Thoracic aorta (tissue), 2 donors: ENCODE measurements at places on chromosomes 5 and 9. TPM values are rescaled to one million over a fixed set of nuclear protein-coding genes. Genes with fewer than 3 reads are reported as not detected.

The CXCL14 gene
- 28.7 TPM for total RNA-seq

The ABO gene
- total RNA-seq, result 0.21 TPM

The KIF12 gene
- not detected for total RNA-seq

The LRRC14B gene
- total RNA-seq, result not detected

The PRLR gene
- total RNA-seq, result 0.71 TPM

The HCN1 gene
- not detected for total RNA-seq

The ADAMTS2 gene
- 60.7 TPM for total RNA-seq

The FAM221B gene
- total RNA-seq, result not detected

The SEMA5A gene
- total RNA-seq, result 17.6 TPM

DNA sequence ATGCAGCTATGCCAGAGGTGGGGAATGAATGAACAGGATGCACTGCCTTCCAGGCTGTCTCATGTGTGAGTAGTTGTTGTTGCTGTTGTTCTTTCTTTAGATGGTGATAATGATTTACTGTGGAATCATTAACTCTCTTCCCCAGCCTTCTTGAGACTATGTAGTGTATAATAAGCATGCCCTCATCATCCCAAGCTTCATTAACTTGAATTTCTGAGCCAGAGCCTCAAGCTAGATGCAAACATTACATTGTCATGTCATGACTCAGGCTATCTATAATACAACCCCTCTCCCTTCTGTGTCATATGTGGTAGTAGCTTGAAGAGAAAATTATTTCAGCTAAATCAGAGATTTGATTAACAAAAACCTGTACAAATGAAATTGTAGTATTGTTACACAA is 10.0 kb upstream of the ADAMTSL1 start:
- H3K27ac ChIP-seq, result no peak overlapping the region
- H3K4me3 ChIP-seq, result no peak overlapping the region
- no peak for DNase-seq
- no peaks in the 10 kb centered on the region for H3K36me3 ChIP-seq
- H3K27me3 ChIP-seq, result no peaks in the 10 kb centered on the region
- no peaks in the 10 kb centered on the region for H3K4me1 ChIP-seq

DNA sequence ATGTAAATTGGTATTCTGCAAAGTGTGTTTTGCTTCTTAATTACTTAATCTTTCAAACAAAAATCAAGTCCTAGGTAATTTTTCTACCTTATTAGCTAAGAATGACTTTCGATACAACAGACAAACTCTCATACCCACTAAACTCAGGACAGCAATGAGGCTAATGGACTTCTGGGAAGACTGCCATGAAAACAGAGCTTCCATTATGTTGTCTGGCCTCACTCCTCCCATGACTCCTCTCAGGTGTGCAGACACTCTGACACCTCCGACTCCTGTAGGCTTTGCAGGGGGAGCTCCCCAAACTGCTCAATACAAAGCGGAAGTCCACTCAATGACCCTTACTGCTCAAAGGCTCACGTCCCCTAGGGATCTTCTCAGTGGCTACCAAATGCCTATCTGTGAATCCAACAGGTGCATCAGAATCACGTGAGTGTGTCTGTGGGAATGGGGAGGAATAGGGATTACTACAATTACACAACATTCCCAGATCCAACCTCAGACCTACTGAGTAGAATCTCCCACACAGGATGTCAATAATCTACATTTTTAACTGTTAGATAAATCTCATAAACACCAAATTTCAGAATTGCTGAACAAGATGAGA is 289.9 kb downstream of the RAB3C start:
- H3K4me1 ChIP-seq, result no peaks in the 10 kb centered on the region
- H3K36me3 ChIP-seq, result no peaks in the 10 kb centered on the region
- H3K27ac ChIP-seq, result no peak overlapping the region
- DNase-seq, result no peak

- no peak for DNase-seq
- no peak overlapping the region for H3K4me3 ChIP-seq
- H3K27ac ChIP-seq, result no peak overlapping the region
- H3K27me3 ChIP-seq, result no peaks in the 10 kb centered on the region
Measured at GRCh38 chr9:116549786-116550660, 137.1 kb upstream of the TRIM32 start.

DNA sequence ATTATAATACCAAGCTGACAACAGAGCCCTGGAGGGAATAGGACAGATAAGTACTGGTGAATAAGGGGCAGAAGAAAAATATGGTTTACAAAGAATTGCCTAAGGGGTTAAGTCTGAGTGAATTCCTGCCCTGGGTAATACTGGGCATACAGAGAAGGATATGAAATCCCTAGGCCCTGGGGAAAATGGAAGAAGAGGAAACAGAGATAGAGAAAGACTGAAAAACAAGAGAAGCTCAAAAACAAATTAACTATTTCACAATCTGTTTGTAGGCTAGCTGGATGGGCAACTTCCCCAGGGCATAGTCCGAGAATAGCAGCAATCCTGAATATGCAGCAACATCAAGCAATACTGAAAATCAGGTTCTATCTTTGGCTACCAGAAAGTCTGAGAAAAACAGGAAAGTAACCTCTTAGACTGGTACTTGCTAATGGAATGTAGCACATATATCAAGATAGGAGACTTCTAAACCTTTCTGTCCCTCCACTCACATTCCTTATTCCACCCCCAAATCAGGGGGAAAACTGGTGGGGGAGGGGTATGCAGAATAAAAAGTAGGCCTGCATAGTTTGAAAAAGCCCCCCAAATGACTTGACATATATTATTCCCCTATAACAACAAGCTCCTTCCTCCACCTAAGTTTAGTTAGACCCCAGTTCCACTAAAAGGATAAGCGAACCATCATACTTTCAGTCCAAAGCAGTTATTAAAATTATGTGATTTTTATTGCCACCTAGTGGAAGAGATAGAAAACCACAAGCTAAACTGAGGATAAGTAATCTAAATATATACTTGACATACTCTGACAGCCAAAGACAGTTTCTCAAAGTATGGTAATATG is 20.6 kb downstream of the SLC38A9 start:
- H3K4me3 ChIP-seq, result peak overlapping the region; percentile 55
- H3K27me3 ChIP-seq, result no peaks in the 10 kb centered on the region
- H3K27ac ChIP-seq, result peak overlapping the region; percentile 15
- peaks cover 10% of the 10 kb centered on the region for H3K4me1 ChIP-seq

DNA sequence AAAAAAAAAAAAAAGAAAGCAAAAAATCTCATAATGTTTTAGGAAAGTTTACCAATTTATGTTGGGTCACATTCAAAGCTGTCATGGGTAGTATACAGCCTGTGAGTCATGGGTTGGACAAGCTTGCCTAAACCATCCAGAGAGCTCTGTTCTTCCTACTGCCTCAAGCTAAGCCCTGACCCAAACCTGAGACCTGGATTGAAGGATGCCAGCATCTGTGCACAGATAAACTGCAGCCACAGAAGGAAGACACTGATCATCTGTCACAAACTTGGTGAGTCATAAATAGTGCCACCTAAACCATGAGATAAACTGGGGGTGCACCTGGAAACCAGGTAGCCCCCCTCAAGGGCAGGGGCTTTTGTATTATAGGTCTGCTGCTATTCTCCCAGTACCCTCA is 31.0 kb downstream of the CSF2 start:
- no peak overlapping the region for H3K4me3 ChIP-seq
- H3K27me3 ChIP-seq, result no peaks in the 10 kb centered on the region
- H3K36me3 ChIP-seq, result no peaks in the 10 kb centered on the region
- peaks cover 26% of the 10 kb centered on the region for H3K4me1 ChIP-seq

DNA sequence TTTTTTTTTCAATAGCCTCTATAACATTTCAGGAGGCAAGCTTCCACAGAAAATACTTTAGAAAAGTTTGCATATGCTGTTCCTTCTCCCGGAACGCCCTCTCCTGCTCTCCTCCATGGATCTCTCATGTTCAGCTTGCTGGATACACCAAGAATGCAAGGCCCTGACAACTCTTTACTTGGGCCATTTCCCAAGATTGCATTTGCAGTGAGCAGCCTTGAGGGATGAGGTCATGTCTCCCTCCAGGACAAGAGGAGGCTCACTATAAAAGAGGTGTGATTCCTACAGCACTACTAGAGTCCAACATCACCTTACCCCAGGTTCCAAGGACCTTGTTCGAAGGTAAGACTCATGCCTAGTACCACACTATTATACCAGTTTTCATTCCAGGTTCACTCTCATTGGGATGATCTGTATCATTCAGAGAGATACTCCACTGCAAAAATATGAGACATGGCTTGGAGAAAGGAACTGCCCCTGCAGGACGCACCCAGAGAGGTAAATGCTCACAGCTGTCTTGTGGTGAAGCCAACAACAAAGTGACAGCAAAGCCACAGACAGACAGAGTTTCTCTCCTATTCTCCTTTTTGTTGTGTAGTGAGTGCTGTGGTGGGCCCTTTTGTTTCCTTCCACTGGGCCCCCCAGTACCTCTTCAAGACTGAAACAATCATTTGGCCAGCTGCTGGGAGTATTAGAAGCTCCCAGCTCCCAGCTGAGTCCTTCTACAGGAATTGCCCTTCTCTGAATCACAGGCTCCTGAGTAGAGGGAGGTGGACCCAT is 151.7 kb upstream of the ZNF366 start:
- no peak overlapping the region for H3K27ac ChIP-seq
- no peaks in the 10 kb centered on the region for H3K4me1 ChIP-seq
- no peak overlapping the region for H3K4me3 ChIP-seq
- H3K36me3 ChIP-seq, result no peaks in the 10 kb centered on the region
- no peaks in the 10 kb centered on the region for H3K27me3 ChIP-seq

DNA sequence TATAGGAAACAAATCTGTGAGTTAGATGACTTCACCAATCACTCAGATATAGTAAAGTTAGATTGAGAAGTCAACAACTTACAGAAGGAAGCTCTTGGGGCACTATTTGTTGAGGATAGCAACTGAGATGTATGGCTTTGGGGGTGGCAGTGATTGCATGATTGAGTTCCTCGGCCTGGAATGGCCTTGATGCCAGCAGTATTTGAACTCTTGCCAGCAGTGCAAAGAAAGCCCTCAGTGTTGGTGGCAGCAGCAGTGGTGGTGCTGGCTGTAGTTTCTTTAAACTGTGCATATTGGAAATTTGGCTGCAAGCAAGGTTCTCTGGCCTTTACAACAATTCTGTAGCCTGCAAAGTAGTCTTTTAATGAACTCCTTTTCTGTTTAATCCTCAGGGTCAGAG is 41.4 kb upstream of the PJA2 start:
- H3K27ac ChIP-seq, result no peak overlapping the region
- H3K36me3 ChIP-seq, result no peaks in the 10 kb centered on the region
- DNase-seq, result no peak
- no peak overlapping the region for H3K4me3 ChIP-seq
- H3K27me3 ChIP-seq, result no peaks in the 10 kb centered on the region
- H3K4me1 ChIP-seq, result peaks cover 29% of the 10 kb centered on the region

- no peak overlapping the region for H3K27ac ChIP-seq
- H3K4me1 ChIP-seq, result no peaks in the 10 kb centered on the region
- DNase-seq, result no peak
Measured at GRCh38 chr9:447230-448025, 232.8 kb downstream of the DOCK8 start.

- H3K27me3 ChIP-seq, result no peaks in the 10 kb centered on the region
- DNase-seq, result no peak
- no peaks in the 10 kb centered on the region for H3K36me3 ChIP-seq
- no peaks in the 10 kb centered on the region for H3K4me1 ChIP-seq
- H3K27ac ChIP-seq, result no peak overlapping the region
- H3K4me3 ChIP-seq, result no peak overlapping the region
Measured at GRCh38 chr5:98016771-98017170, 756.7 kb upstream of the RGMB start.
